ENCODE measurements at places on chromosomes 2 and 18.
A peak's percentile ranks its signal among the peaks of the same experiment; 100 is the strongest.

DNA sequence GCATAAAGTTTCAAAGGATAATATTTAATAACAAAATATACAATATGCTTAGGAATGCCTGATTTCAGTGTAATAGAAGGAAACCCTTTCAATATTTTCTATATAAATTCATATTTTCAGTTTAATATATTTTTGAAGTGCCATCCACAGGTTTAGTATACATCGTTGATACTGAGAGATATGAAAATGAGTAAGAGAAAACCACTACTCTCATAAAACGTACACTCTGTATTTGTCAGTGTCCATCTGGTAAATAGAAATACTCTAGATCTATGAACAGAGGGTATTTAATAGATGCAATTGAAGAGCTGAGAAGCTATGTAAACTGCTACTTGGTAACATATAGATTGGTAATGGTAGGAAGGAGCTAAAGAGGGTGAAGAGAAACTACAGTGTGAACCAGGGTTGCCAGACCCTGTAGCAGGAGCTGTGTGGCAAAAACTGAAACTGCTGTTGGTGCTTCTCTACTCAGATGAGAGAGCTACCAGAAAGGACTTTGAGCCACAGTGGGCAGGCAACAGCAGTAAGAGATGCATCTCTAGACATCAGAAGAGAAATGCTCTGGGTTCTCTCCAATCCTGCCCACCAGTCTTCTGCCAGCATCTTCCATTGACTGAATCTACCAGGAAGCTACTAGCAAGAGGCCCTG lies 187.4 kb downstream of the CCDC102B start:
- no peak for DNase-seq

DNA sequence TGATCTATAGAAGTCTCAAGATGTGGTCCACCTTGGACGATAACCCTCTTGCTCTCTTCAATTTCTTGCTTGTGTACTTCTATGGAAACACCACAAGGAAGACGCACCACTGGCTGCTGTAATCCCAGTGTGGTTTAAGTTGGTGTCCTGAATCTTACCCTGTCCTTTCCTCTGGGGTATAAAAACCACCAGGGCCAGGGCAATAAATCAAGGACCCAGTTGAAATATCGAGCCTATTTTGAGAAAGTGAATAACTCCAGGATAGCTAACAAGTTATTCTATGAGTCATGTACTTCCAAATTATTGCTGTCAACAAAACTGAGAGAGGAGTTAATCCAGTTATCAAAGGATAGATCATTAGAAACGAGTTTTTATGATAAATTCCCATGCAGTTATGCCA lies 137.0 kb downstream of the RND3 start:
- DNase-seq: no peak

GRCh38 chr2:165402162-165402561 lies 67.3 kb upstream of the CSRNP3 start:
- DNase-seq: no peak

GRCh38 chr18:41887100-41887499 lies 67.9 kb upstream of the PIK3C3 start:
- DNase-seq: no peak

DNA sequence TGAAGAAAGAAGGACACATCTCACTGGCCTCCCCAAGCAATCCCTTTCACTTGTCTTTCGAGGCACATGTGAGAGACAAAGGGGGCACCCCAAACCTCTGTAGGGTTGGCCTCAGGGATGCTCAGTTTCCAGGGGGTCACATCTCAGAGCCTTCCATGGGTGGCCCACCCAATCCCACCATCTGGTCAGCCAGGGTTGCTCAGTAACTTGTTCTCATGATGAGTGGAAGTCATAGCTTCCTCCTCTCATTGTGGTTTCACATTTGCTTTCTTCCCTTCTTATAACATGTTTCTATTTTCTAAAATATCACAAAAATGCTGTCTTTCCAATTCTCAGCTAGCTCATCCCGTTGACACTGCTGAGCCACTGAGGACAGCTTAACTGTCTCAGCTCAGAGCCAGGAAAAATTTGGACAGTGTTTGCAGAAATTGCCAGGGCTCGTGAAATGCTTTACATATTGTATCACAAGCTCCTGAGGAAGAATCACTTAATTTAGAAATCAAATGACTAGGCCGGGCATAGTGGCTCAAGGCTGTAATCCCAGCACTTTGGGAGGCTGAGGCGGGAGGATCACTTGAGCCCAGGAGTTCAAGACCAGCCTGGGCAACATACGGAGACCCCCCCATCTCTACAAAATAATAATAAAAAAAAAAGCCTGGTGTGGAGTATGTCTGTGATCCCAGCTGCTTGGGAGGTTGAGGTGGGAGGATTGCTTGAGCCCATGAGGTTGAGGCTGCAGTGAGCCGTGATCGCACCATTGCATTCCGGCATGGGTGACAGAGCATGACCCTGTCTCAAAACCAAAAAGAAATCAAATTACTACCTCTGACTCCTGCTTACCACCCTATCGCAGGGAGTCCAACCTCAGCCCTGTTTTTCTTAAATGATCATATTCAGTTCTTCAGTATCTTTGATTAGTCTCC lies 129.3 kb downstream of the PRKCE start:
- DNase-seq: no peak

- no peak for DNase-seq
Observed at GRCh38 chr2:206064077-206064476, 21.9 kb downstream of the INO80D start.

GRCh38 chr2:224357098-224357901 lies 44.6 kb downstream of the FAM124B start:
- DNase-seq: peak; percentile 16

GRCh38 chr18:63137999-63138435 lies 181.6 kb downstream of the BCL2 start:
- peak; percentile 35 for DNase-seq

- DNase-seq: no peak
Observed at GRCh38 chr2:107986278-107987217, at the start of gene SLC5A7. TSS of gene SLC5A7 (plus strand) at chr2:107986524. CDS start at chr2:107988156, 1,632 bp downstream.

GRCh38 chr2:43303889-43304288 lies 77.5 kb upstream of the ZFP36L2 start:
- no peak for DNase-seq

- DNase-seq: no peak
Observed at GRCh38 chr2:151175864-151176263, 85.8 kb downstream of the RBM43 start.

GRCh38 chr2:189726271-189726670 lies 36.3 kb downstream of the OSGEPL1 start:
- DNase-seq: no peak

GRCh38 chr2:223044092-223044836 lies 7.7 kb upstream of the KCNE4 start:
- no peak for DNase-seq

GRCh38 chr2:19810637-19811036 lies 91.1 kb downstream of the TTC32 start:
- no peak for DNase-seq

DNA sequence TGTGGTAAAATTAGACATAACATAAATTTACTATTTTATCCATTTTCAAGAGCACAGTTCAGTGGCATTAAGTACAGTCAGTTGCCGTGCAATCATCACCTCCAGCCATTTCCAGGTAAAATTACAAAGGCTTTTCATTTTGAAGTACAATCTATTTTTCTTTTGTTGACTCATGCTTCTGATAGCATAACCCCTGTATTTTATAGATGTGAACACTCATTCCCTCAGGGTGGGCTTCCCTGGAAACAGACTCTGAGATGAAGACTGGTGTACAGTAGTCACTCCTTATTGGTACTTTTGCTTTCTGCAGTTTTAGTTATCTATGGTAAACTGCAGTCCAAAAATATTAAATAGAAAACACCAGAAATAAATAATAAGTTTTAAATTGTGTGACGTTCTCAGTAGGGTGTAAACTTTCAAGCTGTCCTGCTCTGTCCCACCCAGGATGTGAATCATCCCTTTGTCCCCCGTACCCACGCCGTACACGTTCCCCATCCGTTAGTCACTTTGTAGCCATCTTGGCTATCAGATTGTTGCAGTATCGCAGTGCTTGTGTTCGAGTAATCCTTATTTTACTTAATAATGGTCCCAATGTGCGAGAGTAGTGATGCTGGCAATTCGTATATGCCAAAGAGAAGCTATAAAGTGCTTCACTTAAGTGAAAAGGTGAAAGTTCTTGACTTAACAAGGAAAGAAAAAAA lies 41.1 kb upstream of the NAB1 start:
- DNase-seq: no peak

DNA sequence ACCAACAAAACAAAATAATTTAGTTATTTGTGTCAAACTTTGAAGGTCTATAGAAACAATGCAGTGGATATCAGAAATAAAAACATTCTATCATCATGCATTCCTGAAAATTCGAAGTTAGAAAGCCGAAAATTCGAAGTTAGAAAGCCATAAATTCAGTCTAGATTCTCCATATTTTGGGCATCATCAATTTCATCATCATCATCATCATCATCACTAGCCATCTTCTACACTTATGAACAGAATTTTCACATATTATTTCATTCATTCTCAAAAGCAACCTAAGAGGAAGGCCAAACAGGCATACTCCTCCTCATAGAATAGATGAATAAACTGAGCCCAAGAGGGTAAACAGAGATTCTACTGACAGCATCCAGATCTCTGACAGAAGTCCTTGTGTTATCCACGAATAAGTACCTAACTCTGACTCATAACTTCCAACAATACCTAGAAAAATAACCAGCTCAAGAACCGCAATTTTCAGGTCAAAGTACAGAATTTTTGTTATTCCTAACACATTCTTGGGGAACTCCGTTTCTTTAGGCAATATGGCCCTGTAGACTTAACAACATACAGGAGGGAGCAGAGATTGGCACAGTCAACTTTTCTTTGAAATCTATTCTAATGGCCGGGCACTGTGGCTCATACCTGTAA lies 84.7 kb downstream of the TCF4 start:
- DNase-seq: no peak

DNA sequence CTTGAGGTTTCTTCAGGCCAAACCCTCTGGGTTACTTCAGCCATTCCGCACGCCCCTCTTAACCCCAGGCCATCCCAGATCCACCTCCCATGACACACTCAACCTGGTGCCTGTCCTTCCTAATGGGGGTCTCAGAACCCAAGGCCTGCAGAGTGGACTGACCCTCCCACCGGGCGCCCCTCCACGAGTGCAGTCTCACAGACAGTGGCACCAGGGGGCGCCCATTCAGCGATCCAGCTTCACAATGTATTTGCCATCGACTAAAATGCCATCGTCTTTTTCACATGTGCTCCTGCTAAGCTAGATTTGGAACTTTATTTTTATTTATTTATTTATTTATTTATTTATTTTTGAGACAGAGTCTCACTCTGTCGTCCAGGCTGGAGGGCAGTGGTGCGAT lies 38.5 kb downstream of the INPP5D start:
- no peak for DNase-seq

DNA sequence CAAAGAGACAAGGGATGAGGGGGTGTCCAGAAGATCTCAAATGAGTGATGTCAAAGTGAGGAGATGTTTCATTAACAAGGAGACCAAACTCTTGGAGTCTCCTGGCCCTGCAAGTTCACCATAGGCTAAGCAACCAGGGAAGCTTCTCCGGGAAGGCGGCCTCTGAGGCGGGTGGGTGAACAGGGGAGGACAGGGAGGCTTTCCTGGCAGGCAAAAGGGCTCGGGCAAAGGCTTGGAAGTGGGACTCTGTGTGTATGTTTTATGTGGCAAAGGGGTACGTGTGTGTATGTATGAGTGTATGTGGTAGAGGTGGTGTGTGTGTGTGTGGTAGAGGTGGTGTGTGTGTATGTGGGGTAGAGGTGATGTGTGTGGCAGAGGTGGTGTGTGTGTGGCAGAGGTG lies 163.9 kb downstream of the DYSF start:
- DNase-seq: no peak

DNA sequence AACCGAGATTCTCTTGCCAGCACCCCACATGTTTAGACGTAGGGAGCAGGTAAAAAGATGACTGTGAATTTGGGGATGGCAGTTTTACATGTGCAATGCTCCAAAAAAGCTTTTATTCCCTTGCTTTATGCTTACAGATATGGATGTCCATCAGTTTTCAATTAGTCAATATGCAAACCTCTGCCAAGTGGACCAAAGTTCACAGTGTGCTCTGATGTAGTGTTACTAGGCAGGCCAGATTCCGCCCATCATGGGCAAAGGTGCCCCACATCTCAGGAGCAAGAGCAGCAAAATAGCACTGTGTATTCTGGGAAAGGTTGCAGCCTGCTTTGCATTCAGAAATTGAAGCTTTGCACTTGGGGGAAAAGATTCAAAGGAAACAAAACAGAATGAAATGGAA lies 329.7 kb upstream of the ZEB2 start:
- no peak for DNase-seq

- DNase-seq: no peak
Observed at GRCh38 chr2:231671270-231672050, 36.9 kb upstream of the PTMA start.

DNA sequence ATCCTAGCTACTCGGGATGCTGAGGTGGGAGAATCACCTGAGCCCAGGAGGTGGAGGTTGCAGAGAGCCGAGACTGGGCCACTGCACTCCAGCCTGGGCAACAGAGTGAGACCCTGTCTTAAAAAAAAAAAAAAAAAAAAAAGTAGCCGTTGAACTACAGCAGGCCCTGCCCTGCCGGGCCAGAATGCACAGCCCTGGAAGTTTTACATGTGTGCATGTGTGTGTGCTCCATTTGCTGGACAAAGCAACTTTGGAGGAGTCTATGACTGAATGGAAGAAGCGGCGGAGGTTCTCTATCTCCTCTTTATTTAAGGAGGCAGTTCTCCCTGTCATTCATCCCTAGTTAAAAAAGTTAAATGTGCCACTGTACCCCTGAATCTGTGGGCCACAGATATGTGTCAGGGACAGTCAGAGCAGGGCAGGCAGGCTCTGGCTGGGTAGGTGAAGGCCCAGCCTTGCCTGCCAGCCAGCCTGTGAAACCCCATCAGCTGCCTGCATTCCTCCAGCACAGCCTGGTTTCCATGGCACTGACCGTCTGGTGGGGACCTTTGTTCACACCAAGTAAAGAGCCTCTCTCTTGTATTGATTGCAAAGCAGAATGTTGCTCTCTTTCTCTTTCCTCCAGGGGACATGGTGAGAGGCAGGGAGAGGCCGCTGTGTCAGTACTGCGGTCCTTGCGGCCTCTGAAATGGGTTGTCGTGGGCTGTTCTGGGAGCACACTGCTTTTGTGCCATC lies 10.9 kb downstream of the LIPG start:
- no peak for DNase-seq

- DNase-seq: no peak
Observed at GRCh38 chr18:24381126-24381525, 16.5 kb downstream of the OSBPL1A start.

DNA sequence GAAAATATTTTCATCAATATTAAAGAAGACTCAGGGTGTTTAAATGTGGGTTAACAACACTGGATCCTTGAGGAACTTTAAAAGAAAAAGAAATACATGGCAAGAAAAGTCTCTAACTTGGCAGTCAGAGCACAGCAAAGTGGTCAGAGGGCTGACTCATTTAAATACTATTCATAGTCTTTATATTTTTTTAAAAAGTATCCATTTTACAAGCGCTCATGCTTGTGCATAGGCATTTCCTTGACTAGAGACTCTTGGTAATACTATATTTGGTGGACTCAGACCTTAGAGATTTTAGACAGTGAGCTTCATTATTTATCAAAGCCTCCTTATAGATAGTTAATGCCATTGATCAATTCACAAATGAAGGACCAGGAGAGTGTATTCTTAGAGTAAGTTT lies 110.2 kb downstream of the ABCA12 start:
- DNase-seq: no peak

GRCh38 chr2:216572582-216573578 lies 60.3 kb upstream of the IGFBP2 start:
- DNase-seq: no peak

Measured in stimulated activated CD4-positive, alpha-beta T cell treated with anti-CD3 and anti-CD28 coated beads, TNF-alpha, amount 100 ng/mL, for 1 hour (primary cell).